H1 (cell line): ENCODE measurements at places on chromosomes 1 and 21.

DNA sequence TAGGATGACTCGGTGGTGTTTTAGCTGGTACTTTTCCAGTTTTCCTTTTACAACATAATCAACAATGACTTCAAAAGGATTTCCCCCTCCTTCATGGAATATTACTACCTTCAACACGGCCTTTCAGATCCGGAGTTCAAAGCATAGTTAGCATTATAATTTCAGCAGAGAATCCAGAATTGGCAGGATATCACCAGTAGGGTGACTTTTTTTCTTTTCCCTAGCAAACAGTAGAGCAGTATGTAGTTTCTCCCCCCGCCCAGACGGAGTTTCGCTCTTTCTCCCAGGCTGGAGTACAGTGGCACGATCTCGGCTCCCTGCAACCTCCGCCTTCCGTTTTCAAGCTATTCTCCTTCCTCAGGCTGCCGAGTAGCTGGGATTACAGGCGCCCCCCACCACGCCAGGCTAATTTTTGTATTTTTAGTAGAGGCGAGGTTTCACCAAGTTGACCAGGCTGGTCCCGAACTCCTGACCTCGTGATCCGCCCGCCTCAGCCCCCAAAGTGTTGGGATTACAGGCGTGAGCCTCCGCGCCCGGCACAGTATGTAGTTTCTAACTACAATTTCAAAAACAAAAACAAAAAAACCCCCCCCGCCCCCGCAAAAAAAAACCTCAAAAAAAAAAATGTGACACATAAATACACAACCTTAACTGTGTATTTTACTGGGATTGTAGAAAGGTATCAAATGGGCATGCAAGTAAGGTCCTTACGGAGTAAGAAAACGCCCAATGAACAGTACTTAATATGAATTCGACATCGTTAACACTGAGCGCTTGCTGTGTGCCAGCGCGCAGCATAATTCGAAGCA, 1.5 kb upstream of the COX20 start:
- peak; percentile 71 for DNase-seq

GRCh38 chr1:175687622-175688415, 55.6 kb downstream of the TNR start:
- no peak for DNase-seq

DNA sequence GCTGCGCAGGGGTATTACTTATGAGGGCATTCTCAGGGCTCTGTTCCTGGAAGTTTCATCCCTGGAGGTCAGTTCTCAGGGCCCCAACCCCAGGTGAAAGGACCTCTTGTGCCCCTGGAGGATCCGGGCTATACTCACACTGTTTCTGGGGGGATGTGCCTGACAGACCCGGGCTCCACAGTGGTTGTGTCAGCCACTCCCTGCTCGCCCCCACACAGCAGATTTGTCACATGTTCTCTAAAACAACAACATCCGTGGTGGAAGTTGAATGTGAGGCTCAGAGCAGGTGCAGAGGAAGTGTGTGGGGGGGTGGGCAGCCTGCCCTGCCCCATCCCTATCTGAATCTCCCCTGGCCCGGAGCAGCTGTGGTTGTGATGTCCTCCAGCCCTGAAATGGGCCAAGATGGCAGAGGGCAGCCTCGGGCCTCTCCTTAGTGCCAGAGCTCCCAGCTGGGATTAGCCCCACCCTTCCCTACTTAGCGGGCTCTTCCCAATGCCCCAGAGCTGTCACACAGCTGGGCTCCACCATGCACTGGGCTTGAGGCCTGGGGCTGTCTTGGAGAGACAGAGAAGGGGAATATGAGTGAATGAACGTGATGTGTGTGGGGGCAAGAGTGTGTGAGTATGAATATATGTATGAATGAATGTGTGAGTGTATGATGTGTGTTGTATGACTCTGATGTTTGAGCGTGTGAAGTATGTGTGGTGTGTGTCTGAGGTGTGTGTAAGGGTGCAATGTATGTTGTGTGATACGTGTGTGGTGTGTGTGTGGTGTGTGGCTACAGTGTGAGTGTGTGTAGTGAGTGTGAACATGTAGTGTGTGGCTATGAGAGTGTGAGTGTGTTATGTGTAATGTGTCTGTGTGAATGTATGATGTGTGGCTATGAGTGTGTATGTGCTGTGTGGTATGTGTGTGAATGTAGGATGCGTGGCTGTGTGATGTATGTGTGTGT, 1.5 kb upstream of the FCMR start:
- DNase-seq, result no peak

- no peak for DNase-seq
Measured at GRCh38 chr1:17970757-17971156, 136.8 kb upstream of the IGSF21 start.

- DNase-seq, result no peak
Measured at GRCh38 chr1:76075877-76076276, 1.3 kb downstream of the ST6GALNAC3 start.

- DNase-seq, result no peak
Measured at GRCh38 chr1:90850181-90850897, 133.2 kb upstream of the BARHL2 start.

- peak; percentile 62 for DNase-seq
Measured at GRCh38 chr1:16078925-16079656, 5.6 kb upstream of the FAM131C start.

GRCh38 chr1:176733661-176734060, 270.7 kb downstream of the PAPPA2 start:
- DNase-seq, result no peak

DNA sequence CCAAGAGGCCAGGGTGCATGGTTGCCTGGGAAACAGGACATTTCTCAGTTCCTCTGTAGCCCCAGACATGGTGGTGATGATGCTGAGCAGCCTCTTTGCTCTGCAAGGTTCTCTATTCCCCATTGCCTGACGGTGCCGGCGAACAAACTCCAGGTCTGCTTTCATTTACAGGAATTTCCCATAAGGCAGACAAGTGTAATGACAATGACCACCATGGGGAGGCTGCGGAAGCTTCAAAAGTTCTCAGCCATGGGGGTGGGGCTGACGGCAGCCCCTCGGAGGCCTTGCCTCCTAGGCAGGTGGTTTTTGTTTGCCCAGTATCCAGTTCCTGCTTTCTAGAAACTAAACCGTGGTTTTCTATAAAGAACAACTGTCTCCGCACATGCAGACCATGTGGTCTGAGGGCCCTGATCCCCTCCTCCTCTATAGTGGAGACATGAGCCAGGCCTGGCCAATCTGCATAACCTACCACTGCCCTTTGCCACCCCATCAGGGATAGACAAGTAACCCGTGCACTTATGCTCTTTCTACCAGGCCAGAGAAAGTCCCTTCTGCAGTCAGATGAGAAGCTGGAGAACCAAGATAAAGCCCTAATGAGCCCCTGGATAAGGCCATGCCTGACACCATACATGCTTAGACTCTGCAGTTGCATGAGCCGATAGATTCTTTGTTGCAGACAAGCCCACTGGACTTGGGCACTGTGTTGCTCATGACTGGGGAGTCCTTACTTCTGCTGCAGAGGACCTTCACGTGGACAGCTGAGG, 54.1 kb downstream of the LDLRAD2 start:
- peak; percentile 63 for DNase-seq

DNA sequence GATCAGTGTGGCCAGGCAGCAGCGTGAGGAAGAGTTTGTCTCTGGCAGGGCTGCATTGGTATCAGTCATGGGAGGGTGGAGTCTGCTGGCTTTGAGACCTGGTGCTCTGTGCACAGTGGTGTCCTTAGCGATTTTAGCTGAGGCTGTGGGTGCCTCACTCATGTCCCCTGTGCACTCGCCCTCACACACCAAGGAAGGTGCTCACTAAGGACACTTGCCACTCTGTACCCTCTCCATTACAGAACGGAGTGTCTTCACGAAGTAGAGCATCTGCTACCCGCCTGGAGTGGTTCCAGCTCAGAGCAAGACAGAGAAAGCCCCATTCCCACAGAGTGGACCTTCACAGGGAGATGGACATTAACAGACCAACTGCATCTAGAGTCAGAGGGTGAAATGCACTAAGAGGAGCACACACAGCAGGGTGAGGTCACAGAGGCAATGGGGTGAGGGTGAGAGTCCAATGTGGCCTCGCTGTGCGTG, 117.9 kb downstream of the MATN1 start:
- no peak for DNase-seq

DNA sequence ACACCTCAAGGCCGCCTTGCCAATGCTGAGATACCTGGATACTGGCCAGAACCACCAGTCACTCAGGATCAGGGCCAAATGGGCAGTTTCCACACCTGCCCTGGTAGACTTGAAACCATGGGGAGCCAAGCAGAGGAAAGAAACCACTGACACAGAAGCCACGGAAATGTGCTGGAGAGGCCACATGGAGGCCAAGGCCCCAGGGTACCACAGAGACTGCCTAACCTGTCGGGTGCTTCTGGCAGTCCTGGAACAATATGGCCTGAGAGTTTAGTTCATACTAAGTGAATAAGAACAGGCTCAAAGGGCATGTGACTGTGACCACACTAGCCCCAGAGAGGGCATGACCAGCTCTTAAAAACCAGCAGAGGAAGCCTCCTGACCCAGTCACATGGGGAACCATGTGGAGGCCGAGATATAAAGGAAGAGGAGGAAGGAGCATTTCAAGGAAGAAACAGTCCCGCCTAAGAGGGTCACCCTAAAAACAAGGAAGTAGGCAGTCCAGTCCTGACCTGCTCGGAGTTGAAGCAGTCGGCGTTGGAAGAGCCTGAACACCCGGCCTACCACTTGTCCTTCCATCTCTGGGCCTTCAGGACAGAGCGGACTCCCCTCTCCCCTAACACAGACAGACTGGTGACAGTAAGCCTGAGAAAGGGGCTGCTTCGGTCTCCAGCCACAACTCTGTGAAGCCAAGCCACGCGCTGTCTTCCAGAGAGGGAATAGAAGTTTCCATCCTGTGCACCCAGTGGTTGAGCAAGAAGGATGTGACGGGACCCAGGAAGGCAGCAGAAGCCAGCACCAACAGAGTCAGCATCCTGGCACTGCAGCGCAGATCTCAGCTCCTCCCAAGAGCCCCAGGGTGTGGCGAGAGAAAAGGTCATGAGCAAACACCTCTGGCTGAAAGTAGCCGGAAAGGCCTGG, at the start of gene DENND2D:
DENND2D (minus strand) TSS at position 766 of the 921 bp plus-strand sequence; CDS start at position 579, 187 bp downstream.
- no peak for DNase-seq

GRCh38 chr1:228851193-228851592, 115.9 kb downstream of the RHOU start:
- peak; percentile 14 for DNase-seq

GRCh38 chr1:18974606-18975005, 18.1 kb upstream of the IFFO2 start:
- DNase-seq, result no peak

DNA sequence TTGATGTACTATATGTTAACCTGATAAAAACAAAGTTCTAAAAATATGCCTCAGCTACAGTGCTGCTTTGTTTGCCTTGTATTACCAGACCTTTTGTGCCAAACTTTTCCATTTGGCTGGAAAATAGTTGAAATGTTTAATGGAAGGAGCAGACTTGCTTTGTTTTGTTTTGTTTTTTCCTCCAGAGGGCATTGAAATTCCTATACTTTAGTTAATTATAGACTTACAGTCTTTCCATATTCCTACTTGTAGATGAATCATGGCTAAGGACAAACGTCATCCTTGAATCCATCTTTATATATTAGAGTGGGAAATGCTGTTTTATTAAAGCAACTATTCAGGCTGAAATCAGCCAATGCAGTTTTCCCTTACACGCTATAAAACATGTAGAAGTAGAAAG, 6.7 kb downstream of the CAP1 start:
- no peak for DNase-seq

DNA sequence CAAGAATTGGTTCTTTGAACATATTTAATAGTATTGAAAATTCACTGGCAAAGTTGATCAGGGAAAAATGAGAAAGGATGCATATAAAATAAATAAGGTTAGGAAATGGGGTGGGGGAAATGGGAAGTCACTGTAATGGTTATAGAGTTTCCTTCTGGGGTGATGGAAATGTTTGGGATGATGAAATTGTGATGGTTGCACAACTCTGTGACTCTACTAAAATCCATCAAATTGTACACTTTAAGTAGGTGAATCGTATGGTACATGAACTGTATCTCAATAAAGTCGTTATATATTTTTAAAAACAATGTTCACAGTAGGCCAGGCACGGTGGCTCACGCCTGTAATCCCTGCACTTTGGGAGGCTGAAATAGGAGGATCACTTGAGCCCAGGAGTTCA, 56.4 kb upstream of the ZYG11A start:
- DNase-seq, result no peak

DNA sequence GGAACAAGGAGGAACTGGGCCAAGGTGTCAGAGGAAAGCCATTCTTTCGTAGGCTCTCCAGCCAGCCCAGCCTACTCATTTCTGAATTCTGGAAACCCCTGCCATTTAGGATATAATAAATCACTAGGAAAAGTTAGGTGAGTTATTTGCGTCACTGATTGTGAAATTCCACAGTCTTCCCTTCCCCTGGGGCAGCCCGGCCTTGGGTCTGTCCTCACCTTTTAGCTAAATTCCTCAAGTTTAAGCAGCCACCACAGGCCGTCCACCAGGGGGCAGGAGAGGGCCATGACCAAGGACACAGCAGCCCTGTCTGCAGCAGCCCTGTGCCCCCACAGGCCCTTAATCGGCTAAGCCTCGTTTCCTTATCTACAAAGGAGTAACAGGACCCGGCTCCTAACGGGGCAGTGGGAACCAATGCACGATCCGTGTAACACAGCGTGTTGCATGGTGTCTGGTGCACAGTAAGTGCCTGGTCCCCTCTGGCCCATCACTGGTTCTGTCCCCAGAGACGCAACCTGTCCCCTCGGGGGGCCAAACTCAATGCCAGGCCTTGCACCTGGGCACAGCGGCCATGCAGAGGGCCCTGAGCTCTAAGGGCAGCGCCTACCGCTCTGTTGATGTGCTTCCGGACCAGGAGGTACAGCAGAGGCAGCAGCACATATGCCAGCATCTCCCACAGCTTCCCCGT, 18.1 kb downstream of the GPR157 start:
- DNase-seq, result peak; percentile 98

DNA sequence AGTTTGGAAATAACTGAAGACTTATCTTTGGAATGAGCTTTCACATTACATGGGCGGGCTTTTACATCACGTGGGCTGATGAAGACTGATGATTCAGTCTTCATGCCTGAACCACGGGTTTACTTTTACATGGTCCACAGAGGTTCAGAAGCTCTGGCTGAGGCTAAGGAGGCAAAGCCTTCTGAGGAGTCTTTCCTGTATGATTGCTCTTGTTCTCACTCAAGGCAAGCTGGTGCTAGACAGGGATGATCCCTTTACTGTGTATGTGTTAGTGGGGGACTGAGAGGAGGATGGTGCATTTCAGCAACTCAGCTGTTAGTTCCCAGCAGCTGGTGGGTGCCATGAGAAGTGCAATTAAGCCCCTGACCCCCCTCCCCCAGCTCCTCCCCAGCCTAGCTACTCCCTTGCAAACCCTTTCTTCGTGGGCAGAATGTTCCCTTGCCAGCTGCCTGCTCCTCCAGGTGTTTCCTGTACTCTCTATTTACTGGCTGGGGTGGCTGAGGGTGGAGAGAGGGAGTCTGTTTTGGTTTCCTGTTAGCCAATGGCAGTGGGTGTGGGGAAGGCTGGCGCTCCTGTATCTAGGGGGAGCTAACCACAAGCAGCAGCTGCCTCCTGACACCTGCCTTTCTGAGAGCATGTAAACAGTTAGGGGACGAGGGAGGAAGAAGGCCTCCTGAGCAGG, 15.4 kb downstream of the BTG2 start:
- DNase-seq, result no peak

DNA sequence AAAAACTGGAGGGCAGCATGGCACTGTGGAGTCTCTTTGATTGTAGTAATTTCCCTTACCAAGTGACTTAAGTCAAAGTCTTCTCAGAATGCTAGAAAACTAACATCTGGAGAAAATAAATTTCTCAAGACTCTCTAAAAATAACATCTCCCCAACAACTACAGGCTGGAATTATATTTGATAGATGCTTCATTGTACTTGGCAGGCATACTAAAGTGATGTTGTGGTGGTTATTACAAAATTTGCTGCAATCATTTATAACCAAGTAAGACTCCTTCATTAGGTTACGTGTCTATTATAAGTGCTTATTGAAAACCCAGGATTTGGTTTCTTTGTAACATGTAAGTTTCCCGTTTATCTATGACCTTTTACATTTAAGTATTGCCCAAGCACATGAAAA, 132.9 kb upstream of the NRIP1 start:
- no peak for DNase-seq
